ENCODE measurements at places on chromosomes 2 and 18.

GRCh38 chr2:47774567-47774966 lies 8.4 kb upstream of the MSH6 start:
- DNase-seq, result no peak

DNA sequence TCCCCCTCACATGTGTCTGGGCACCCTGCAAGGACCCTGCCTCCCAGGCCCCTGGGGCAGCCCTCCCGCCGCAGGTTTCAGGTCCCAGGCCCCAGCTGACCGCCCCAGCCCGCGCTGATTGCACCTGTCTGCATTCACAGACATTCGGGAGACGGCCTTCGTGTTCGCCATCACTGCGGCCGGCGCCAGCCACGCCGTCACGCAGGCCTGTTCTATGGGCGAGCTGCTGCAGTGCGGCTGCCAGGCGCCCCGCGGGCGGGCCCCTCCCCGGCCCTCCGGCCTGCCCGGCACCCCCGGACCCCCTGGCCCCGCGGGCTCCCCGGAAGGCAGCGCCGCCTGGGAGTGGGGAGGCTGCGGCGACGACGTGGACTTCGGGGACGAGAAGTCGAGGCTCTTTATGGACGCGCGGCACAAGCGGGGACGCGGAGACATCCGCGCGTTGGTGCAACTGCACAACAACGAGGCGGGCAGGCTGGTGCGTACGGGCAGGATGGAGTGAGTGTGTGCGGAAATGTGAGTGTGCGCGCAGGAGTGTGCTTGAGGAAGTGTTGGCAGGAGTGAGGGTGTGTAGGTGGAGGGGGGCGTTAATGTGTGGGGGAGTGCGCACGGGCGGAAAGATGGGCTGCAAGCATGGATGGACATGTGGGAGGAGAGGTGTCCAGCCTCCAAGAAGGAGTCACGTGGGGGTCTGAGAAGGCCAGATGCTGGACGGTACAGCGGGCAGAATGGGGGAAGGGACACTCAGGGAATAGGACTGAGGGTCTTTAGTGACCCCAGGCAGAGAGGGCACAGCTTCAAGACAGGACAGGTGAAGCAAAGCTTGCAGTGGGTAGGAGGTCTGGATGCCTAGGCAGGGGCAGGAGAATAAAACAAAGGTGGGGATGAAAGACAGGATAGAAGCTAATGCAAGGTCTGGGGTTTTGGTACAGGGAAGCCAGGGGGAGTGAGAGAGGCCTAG lies 9.0 kb upstream of the WNT10A start:
- no peak for DNase-seq

- peak; percentile 8 for DNase-seq
These were observed 97.3 kb downstream of the MMADHC start for GRCh38 chr2:149490296-149490695.

- DNase-seq, result no peak
These were observed 26.6 kb upstream of the SPRED2 start for GRCh38 chr2:65458999-65459398.

- no peak for DNase-seq
These were observed 53.9 kb upstream of the B3GNT2 start for GRCh38 chr2:62142054-62142453.

- no peak for DNase-seq
These were observed 145.8 kb downstream of the CAPN13 start for GRCh38 chr2:30661173-30662107.

DNA sequence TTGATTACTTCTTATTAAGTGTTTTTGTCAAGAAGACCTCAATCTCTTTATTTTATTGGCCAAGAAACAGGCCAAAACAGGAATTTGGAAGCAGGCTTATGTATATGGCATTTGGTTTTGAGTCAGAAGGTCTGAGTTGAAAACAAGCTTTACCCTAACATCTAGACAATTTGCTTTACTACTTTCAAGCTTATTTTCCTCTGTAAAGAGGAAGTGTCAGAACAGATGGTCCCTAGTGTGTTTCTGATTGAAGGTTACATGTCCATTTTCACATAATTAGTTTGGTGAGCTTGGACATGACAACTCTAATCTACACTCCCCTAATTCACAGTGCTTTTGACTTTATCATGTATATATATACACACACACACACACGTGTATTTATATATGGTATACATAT lies 19.8 kb upstream of the MAP4K4 start:
- no peak for DNase-seq

GRCh38 chr2:105952131-105952530 lies 207.4 kb downstream of the NCK2 start:
- DNase-seq, result no peak

DNA sequence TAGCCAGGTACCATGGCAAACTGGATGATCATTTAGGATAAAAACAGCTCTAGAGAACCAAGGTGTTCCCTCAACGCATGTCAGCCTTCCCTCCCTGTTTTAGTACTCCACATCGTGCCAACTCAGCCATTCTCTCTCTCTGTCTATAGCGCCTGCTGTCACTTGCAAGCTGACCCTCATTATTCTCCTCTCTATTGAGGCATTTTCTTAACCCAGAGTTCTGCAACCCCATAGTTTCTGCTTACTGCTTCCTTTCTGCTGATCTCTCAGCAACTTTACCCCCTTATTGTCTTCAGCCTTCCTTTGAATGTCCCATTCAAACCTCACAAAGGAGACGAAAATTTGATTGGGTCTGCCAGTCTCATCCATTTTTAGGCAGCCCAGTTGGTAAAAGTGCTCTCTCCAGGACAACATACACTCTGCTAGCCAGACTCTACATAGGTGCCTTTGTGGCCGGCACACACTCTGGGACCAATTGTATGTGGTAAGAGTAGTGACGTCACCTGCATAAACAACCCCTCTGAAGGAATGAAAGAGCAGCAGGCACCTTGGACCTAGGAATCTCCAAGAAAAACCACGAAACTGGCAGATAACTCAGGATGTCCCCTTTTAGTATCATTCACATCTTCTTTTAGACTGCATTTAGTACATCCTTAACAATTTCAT lies 367.2 kb upstream of the KCNH7 start:
- DNase-seq, result no peak

DNA sequence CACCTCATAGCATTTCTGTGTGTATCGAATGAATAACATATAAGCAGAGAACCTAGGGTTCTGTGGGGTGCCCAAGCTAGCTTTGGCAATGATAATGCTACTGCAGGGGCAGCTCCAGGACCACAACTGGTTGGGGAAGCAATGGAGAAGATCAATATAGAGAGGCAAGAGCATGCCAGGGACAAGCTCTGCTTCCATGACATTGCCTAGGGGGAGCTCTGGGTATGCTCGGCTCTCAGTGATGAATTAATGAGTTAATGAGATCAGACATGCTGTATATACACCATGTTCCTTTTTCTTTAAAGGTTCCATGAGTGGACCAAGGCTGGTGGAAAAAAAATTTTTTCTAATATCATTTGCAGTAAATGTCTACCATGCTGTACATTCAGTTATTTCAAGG lies 618.4 kb downstream of the BCL11A start:
- DNase-seq, result no peak

Measured in nucleus accumbens (tissue), 56 donors.